Gastrocnemius medialis (tissue), 4 donors: ENCODE measurements at places on chromosomes 11 and 22.

- DNase-seq = no peak
Measured at GRCh38 chr11:27401833-27402316, 38.9 kb upstream of the CCDC34 start.

DNA sequence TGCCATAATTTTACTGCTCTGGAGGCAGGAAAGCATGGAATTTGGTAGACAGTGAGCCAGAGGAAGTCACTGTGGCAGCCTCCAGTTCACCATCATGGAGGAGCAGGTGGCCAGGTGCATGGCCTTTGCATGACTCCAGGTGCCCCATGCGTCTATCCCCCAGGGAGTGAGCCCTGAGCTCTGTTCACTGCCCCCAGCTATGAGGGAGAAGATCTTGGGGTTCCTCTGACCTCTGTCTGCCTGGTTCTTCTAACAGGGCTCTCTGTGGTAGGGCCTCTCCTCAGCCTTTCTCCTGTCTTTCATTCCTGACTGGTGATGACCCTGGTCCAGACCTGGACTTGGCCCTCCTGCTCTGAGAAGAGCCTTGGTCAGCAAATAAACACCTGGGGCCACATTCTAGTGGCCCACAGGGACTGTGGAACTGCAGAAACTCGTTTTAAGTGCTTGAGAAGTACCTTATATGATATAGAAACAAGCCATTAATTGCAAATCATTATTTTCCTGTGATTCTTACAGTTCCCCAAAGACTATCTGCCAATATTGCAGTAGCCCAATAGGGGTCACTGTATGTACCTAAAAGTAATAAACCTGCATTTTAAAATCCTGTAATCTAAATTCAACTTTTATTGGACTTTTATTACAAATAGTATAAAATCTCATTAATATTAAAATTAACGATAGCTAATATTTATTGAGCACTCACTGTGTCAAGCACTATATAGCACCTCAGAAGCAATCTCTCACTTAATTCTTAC is 120.0 kb upstream of the SYT13 start:
- no peak for DNase-seq

DNA sequence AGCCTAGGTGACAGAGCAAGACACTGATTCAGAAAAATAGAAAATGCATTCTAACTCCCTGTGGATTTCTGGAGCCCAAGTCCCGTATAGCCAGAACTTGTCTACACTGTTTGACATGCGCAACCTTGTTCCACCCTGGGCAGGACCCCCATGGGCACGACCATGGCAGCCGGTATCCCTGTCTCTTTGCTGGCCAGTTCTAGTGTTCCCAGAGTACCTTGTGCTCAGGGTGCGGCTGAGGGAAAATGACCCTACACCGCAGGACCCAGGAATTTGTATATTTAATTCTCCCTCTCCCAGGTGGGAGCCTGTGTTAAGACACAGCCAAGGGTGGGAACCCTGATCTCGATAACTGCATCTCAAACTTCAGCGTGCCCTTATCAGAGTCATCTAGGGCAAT is 36.7 kb upstream of the RIC3 start:
- DNase-seq = no peak

GRCh38 chr11:94731880-94732601 is 36.1 kb upstream of the AMOTL1 start:
- DNase-seq = no peak

GRCh38 chr11:119322360-119322739 is 5.4 kb upstream of the MCAM start:
- DNase-seq = no peak

GRCh38 chr11:69049490-69049867 is 747 bp downstream of the TPCN2 start:
- no peak for DNase-seq

GRCh38 chr11:124394408-124394807 is 4.4 kb downstream of the OR8B3 start:
- no peak for DNase-seq
